ENCODE measurements at places on chromosomes 12 and 14.

GRCh38 chr12:50581226-50582184 is 76.7 kb downstream of the DIP2B start:
- H3K4me3 ChIP-seq = no peak overlapping the region
- no peaks in the 10 kb centered on the region for H3K27me3 ChIP-seq
- no peak overlapping the region for H3K27ac ChIP-seq
- DNase-seq = no peak

DNA sequence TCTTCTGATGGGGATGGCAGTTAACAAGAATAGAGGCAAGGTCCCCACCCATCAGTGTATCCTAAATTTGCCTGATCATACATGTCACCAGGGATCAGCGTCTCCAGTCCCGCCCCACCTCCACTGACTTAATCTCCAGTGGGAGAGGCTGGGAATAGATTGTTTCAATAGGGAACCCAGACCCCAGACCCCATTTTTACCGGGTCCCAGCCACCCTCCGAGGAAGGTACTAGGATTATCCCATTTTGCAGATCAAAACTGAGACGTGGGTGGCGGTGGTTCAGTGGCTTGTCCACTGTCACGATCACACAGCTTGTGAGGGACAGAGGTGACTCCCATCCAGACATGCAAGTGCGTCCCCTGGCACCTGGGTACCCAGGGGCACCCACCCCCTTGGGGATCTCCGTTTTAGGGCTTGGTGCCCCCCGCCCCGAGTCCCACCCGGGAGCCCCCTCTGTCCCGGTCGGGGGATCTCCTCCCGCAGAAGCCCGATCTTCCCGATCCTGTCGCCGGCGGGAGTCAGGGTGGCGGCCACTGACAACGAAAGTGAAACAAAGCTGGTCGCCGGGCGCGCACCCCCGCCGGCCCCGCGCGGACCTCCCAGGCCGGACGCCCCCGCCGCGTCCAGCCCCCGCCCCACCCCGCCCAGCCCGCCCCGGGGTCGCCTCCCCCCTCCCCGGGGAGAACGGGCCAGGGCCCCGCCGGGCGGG is 523 bp downstream of the WSB2 start:
- H3K27ac ChIP-seq = peak overlapping the region; percentile 97
- H3K4me3 ChIP-seq = peak overlapping the region; percentile 84
- no peaks in the 10 kb centered on the region for H3K27me3 ChIP-seq
- peaks cover 11% of the 10 kb centered on the region for H3K4me1 ChIP-seq
- H3K36me3 ChIP-seq = no peaks in the 10 kb centered on the region
- no peak for DNase-seq

- H3K36me3 ChIP-seq = no peaks in the 10 kb centered on the region
- H3K27me3 ChIP-seq = peaks cover 66% of the 10 kb centered on the region
- H3K27ac ChIP-seq = no peak overlapping the region
These were observed 3.6 kb upstream of the P2RX2 start for GRCh38 chr12:132614861-132615578.

DNA sequence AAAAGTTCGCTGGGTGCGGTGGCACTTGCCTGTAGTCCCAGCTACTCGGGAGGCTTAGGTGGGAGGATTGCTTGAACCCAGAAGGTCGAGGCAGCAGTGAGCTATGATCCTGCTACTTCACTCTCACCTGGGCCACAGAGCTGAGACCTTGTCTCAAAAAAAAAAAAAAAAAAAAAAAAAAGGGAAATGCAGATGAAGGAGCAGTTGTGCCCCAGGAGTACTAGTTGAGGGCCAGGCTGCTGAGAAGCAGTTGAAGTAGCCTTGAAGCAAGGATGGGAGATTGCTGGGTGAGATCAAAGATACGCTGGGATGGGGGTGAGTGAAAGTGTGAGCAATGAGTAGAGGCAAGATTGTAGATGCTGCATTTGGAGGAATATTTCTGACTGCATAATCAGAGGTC is 93.4 kb upstream of the DNM1L start:
- no peak overlapping the region for H3K4me3 ChIP-seq
- H3K4me1 ChIP-seq = no peaks in the 10 kb centered on the region
- no peaks in the 10 kb centered on the region for H3K27me3 ChIP-seq
- DNase-seq = no peak

Measured in tibial nerve (tissue), 4 donors.